ENCODE measurements at places on chromosomes 12 and 14.

DNA sequence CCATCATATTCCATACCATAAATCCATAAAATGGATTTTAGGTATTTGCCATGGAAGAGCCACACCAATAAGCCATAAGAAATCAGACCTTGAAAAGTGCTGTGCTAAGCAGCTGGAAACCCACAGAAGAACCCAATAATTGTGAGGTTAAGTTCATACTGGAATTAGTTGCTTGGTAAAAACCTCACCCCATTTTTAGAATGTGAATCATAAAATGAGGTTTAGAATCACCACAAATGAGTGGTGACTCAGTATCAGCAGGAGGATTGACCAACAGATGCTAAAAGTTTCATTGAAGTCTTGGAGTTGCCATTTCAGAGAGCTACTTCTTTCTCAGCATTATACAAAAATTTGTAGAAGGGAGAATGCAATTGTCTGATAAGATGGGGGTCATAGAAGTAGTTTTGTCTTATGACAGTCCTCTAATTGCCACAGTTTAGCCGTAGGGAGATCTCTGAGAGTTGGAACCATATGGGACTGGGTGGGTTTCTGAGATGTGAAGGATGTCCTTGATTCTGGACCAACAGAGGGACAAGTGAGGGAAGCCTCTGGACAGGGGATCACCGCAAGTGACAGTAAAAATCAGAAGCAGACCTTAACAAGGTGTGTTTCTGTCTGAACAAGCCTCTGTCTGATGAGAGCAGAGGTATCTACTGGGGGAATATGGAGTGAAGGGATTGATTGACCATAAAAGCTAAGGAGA lies 1.4 kb upstream of the STON2 start:
- peak; percentile 90 for DNase-seq

DNA sequence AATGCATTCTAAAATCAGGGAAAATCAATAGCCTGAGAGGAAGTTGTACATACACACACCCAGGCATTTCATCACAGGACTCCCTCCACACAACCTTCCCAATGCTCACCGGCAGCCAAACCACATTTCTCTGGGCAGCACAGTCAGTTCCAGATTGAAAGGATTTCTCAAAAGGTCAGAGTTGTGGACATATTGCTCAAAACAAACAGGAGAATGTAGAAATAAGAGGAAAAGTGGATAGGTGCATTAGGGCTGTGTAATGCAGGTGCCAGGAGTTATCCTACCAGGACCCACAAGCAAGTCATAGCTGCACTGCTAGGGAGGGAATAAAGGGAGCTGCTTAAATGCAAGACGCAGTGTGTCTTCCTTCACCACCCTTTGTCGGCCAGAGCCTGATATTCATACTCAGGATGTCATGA lies 62.9 kb downstream of the GCH1 start:
- no peak for DNase-seq

DNA sequence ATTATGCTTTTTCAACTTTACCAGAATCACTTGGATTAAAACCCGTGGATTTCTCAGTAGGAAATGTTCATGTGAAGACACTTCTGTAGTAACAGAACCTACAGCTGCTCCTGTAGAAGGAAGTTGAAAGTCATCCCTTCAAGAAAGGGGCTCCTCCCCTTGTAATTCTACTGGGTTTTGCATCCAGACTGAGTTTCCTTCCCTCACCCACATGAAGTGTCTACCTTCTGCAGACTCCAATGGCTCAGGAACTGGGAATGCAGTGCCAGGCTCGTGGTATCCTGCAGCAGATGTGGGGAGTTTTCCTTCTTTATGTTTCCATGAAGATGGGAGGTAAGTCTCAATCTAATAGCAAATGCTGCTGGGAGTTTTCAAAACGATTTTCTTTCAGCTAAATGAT lies 7.9 kb upstream of the OR10G2 start:
- DNase-seq, result no peak

- DNase-seq, result no peak
These were observed 7.8 kb upstream of the CD163L1 start for GRCh38 chr12:7451756-7452155.

- no peak for DNase-seq
These were observed 70.0 kb downstream of the PPP2R5E start for GRCh38 chr14:63472986-63473788.

DNA sequence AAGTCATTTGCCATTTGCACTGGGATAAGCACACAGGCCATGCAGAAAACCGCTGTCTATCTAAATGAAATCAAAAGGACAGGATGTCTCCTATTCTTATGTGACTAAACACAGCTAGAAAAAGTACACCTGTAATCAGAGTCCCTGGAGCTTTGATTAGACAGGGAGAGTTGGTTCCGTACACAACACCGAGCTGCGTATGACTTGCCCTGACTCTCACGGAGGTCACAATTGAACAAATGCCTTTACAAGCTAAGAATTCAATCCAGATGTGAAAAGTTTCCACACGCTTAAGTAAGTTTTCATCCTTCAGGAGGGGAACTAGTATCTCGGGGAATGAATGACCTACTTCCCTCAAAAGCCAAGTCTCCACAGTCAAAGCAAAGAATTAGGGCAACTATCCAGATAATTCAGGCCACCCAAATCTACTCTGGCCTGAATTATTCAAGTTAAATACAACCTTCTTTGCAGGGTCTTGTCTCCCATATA lies 67.5 kb downstream of the RTN1 start:
- no peak for DNase-seq

GRCh38 chr12:31207799-31208465 lies 118.0 kb downstream of the SINHCAF start:
- no peak for DNase-seq

DNA sequence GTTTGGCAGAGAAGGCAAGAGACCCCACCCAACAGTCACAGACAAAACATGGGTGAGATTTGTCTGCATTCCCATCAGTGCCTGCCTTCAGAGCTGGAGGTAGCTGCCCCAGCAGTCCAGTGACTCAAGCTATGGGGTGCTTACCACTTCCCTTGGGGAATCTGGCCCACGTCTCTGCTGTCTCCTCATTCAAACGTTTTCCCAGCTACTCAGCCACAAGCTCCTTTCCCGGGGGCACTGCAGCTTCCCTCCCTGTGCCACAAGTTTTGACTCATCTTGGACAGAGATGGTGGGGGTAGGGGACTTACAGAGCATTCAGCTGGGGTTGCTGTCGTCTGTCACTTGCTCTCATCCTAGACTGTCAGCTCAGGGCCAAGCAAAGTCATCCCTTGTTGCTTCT lies 66.6 kb downstream of the FBXL14 start:
- peak; percentile 69 for DNase-seq

DNA sequence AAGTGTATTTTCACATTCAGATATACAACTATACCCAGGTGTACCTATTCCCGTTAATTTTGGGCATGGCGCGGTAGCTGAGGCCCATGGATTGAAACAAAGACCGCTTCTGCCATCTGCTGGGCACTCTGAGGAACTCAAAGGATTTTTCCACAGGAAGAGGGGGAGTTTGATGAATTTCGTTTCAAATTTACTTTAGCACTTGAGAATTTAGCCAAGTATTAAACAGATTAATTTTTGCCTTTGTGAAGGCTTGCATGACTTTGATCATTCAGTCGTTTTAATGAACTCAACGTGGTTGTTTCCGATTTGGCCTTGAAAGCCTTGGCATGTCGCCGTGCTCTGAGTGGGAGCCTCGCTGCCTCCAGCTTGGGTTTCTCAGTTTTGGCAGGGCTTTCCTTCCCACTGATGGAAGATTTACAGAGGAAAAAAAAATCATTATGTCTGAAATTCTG lies 153.2 kb upstream of the DDHD1 start:
- peak; percentile 25 for DNase-seq

- no peak for DNase-seq
These were observed 23.8 kb upstream of the GALNT9 start for GRCh38 chr12:132352896-132353800.

GRCh38 chr12:92654929-92655328 lies 47.9 kb upstream of the PLEKHG7 start:
- peak; percentile 42 for DNase-seq

DNA sequence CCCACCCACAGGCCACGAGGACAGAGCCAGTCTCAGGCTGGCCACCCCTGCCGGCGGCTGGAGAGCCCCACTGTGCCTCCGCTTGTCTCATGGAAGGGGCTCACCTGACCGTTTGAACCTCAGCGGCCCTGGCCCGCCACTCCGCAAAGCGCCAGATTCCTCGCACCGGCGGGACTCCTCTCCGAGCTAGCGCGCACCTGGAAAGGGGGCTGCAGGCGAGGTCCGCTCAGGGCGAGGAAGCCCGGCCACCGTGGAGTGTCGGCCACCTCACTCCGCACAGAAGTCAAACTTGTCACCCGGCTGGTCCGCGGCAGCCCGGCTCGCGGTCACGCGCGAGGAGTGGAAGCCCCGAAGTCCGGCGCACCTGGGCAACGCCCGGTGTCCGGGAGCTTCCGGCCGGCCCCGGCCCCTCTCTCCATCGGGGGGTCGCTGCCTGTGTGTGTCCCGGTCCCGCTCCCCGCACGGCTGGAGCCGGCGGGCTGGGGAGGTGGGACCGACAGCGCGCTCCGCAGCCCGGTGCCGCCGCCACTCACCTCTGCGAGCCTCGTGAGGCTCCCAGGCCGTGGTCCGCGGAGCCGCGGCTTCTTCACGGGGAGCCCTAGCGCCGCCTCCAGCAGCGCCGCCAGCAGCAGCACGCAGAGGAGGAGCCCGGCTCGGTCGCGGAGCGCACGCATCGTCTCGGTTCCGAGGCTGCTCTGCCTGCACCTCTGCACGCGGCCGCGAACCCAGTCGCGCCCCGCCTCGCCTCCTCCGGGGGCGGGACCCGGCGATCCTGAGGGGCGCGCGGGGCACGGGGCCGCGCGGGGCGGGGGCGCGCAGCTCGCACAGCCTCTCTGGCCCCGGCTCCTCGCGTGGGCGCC lies at the start of gene ISM2:
Gene ISM2 (minus strand): TSS at position 697 of the 860 bp plus-strand sequence. CDS start 23 bp downstream, at position 674.
- no peak for DNase-seq

- peak; percentile 56 for DNase-seq
These were observed 880 bp upstream of the FLRT2 start for GRCh38 chr14:85528897-85529631.

DNA sequence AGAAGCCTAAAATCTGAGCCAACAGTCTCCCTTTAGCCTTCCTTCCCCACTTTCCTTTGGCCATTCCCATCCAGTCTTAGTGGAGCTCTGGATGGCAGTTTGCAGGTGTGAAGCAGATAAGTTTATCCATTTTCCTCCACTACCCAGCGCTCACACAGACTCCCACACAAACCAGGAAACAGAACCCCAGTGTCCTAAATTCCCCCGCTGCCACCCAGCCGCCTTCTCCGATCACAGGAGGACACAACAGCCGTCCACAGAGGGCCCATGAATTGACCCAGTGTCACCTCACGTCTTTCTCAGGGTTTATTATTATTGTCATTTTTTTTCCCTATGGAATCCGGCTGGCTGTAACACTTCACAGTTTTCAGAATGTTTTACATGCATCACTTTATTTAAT lies 16.4 kb downstream of the CD9 start:
- no peak for DNase-seq
